Uterine smooth muscle cell (primary cell): ENCODE measurements at places on chromosomes 16 and 17. TPM values are rescaled to one million over a fixed set of nuclear protein-coding genes. Genes with fewer than 3 reads are reported as not detected.

ABCA6 gene
- total RNA-seq: 7.9 and 9.7 TPM in 2 replicates

PPP1R27 gene
- not detected in 2 replicates for total RNA-seq

STAT5A gene
- 8.1 and 14.7 TPM in 2 replicates for total RNA-seq

SLC16A11 gene
- 0.11 and 0.12 TPM in 2 replicates for total RNA-seq

MAFG gene
- 25.9 and 39.5 TPM in 2 replicates for total RNA-seq

MT1F gene
- total RNA-seq: 0.22 TPM in 1 of 2 replicates, not detected in the other

CPHXL2 gene
- total RNA-seq: not detected in 2 replicates

ITPRIPL2 gene
- 43.4 and 50.7 TPM in 2 replicates for total RNA-seq

PLXDC1 gene
- total RNA-seq: 0.11 TPM in 1 of 2 replicates, not detected in the other

LASP1 gene
- total RNA-seq: 88.9 and 104 TPM in 2 replicates

APOBR gene
- total RNA-seq: not detected in 2 replicates

CACNG1 gene
- not detected in 2 replicates for total RNA-seq

ABCA9 gene
- total RNA-seq: 4.3 and 7.0 TPM in 2 replicates

ZNF469 gene
- 1.4 and 2.2 TPM in 2 replicates for total RNA-seq

CIBAR2 gene
- not detected in 2 replicates for total RNA-seq

RHBDF1 gene
- 36.4 and 39.8 TPM in 2 replicates for total RNA-seq

SPNS2 gene
- total RNA-seq: 0.11 TPM in 1 of 2 replicates, not detected in the other

PLA2G10 gene
- total RNA-seq: not detected in 2 replicates

SLC52A1 gene
- total RNA-seq: under 0.01 and 0.37 TPM in 2 replicates

SP6 gene
- total RNA-seq: 0.11 TPM in 1 of 2 replicates, not detected in the other

CX3CL1 gene
- total RNA-seq: under 0.01 TPM in 1 of 2 replicates, not detected in the other

FBXL19 gene
- 20.0 and 28.0 TPM in 2 replicates for total RNA-seq
